GM12864 (cell line): ENCODE measurements at places on chromosomes 11 and 22.

DNA sequence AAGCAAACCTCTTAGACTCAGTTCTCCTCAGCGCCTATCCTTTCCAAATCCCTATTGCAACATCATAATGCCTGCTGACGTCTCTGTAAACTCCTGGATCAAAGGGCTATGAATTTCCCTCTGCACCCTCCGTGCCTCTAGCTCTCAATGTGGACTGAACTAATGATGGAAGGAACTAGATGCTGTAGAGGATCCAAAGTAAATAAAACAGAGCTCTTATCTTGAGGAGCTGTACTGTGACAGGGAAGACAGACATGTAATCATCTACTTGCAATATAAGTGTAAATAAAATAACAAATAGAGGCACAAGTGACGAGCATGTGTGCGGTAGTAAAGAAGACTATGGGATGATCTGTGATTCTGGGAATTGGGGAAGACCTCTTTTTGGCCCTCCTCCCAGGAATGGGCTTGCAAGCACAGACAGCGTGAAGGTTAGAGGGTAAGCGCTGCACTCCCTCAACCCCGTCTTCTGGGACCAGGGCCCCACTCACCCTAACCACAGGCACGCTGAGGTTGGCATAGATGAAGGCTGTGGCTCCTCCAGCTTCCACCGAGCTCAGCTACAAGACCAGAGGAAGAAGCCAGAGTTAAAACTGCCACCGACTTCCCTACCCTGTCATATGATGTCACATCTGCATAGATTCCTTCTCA lies 42.2 kb downstream of the P4HA3 start:
- no peak for DNase-seq

DNA sequence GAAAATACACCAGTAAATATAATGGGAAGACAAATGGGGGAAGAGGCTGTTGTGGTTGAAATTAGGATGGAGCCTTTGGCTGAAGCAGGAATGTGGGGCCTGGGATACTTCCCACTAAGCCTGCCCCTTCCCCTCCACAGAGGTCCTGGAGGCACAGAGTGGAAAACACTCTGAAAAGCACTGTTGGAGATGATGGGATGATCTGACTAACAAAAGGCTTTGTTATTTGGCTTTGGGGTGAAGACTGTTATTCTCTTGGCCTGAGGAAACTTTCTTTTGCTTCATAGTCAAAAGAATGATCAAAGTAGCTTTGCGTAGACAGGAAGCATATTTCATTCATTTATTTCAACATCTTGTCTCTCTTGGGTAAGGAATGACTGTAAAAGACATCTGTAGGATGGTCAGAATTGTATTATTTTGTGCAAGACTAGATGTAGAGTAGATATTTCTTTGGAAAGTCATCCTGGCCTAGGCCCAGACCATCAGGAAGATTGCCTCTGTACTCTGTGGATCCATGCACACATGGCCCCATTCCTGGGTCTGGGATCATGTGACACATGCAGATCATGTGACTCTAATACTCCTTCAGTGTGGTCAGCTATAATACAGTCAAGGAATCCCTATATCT lies 111.4 kb downstream of the SPON1 start:
- DNase-seq: no peak

- DNase-seq: no peak
These were observed 44.1 kb downstream of the MMP20 start for GRCh38 chr11:102581066-102581465.

DNA sequence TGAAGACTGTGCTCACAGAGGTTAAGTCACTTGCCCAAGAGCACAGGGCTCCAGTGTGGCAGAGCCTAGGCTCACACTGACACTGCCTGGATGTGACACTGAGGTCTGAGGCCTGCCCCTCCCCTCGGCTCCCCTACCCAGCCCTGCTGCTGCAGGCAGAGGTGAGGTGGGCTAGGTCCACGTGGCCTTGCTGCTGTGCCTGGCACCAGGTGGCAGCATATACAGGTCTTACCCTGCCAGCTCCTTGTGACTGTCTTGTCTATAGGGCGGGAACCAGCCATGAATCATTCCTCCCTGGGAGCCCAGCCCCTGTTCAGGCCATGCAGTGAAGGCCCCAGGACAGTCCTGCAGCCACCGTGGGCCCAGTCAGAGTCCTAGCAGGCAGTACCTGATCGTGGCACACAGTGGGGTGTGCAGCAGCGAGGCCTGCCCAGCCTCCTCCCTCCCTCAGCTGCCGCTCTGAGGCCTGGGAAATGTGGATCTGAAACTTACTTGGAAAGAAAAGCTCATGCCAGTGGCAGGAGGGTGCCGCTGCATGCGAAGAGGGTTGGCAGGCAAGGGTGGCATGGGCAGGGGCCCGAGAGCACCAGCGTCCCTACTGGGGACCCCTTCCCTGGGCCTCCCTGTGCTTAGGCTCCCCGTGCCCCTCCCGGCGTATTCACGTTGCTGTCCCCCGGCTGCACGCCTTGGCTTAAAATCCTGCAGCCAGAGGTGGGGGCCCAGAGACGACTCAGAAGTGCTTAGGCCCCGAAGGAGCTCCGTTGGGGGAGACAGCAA lies 1.2 kb upstream of the CERK start:
- DNase-seq: no peak

DNA sequence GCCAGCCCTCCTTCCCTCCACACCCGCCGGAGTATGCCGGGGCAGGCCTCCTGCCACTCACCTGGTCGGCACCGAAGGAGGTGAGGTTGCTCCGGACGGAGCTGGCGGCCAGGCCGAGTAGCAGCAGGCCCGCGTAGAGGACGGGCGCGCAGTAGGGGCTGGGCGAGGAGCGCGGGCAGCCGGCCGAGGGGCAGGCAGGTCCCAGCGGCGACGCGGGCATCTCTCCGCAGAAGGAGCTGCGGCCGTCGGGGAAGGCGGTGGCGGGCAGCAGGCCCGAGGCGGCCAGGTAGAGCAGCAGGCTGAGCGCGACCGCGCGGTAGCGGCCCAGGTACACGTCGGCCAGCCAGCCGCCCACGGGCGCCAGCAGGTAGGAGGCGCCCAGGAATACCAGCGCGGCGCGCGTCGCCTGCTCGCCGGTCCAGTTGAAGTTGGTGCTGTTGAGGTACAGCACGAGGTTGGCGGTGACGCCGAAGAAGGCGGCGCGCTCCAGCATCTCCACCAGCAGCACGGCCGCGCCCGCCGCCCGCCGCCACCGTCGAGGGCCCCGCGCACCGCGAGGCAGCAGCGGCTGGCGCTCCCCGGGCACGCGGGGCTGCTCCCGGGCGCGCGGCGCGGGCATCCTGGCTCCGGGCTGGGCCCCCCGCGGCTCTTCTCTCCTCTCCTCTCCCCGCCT lies 907 bp downstream of the SLC15A3 start:
- no peak for DNase-seq

GRCh38 chr11:57791321-57792059 lies 29.9 kb downstream of the CTNND1 start:
- DNase-seq: no peak

DNA sequence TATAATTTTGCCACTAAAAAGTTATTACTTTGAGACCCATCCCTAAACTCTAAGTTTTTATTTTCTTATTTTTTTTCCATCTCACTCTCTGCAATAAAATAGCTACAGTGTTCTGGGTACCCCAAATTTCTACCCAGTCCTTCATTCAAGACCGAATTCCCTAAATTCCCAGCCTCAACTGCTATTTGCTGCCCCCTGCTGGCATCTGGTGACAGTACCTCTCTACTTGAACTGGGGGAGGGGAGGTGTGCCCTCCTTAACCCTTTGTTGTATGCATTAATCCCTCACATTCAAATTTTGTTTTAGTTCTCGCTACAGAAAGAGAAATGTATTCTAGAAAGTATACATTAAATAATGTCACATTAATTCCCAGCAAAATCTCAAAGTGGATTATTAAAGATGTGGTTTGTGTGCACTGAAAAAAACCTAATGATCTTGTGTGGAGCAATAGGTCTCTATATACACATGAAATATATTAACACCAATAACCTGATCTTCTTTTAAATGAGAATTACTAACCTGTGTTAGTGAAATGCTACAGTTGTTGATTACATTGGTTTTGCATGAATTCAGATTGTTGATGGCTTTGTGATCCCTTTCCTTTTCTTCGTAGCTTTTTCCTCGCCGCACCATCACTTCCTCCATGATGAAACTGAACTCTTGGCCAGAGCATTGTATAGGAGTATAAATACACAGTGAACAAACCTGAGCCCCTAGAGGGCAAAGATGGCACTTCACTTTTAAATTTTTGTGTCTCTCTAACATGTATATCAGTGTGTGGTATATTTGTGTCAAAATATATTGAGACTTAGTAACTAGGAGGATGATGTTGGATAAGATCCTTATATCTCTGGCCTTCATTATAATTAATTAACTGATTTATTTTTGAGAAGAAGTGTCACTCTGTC lies 590.0 kb downstream of the METTL15 start:
- DNase-seq: no peak

DNA sequence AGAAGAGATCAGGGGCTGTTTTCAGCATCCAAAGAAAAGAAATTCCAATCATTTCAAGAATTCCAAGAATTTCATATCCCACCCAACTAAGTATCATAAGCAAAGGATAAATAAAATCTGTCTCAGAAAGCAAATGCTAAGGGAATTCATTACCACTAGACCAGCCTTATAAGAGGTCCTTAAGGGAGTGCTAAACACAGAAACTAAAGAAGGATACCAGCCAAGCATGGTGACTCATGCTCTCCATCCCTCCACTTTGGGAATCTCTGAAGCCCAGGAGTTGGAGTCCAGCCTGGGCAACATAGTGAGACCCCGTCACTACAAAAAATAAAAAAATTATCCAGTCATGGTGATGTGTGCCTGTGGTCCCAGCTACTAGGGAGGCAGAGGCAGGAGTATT lies 17.8 kb downstream of the FADD start:
- no peak for DNase-seq

- no peak for DNase-seq
These were observed 9.2 kb downstream of the RELA start for GRCh38 chr11:65653229-65654225.

GRCh38 chr22:24731761-24732160 lies 42.8 kb downstream of the PIWIL3 start:
- no peak for DNase-seq

- no peak for DNase-seq
These were observed 38.8 kb downstream of the OSBPL5 start for GRCh38 chr11:3126207-3126865.

DNA sequence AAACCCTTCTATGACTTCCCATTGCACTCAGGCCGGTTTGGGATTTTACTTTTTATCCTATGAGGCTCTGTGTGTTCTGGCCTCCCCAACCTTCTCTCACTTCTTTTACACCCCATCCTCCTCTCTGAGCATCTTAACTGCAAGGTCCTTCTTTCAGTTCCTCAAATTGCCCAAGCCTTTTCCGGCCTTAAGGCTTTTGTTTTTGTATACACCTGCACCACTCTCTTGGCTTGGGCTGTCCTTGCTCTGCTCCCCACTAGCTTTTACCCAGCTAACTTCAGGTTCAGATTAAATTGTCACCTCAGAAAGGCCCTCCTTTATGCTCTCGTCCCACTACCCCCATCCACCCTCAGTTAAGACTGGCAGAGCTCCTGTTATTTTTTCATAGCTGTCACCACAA lies 55.5 kb downstream of the FAM83F start:
- peak; percentile 82 for DNase-seq

DNA sequence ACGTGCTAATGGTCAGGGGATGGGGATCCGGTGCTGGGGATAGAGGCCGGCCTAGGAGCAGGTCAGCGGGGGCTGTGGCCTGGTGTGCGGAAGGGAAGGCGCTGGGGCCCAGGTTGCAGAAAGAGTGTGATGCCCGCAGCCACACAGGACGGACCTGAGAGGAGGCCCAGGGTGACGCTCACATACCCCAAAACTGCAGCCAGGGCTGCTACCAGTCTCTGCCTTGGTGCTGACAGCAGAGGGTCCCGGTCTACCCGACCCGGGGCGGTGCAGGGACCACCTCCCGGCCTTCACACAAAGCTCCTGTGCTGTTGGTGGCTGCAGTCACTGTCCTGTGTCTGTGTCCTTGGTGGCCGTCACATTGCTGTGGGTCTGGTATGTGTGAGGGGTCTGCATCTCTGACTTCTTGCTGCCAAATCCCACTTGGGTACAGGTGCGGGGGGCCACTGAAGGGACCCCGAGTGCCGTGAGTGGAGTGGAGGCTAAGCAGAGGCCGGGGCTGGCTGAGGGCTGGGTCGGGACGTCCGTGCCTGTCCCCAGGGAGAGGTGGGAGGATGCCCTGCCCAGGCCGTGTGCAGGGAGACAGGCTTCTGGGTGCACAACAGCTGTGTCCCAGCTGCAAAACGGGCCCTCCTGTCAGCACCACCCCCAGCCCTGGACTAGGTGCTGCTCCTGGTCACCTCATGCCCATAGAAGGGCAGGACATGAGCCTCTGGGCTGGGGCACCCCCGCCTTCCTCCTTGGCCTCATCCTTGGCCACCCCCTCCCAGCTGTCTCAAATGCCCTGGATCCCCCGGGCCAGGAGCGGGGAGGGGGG lies 1.5 kb downstream of the LSP1 start:
- peak; percentile 26 for DNase-seq

DNA sequence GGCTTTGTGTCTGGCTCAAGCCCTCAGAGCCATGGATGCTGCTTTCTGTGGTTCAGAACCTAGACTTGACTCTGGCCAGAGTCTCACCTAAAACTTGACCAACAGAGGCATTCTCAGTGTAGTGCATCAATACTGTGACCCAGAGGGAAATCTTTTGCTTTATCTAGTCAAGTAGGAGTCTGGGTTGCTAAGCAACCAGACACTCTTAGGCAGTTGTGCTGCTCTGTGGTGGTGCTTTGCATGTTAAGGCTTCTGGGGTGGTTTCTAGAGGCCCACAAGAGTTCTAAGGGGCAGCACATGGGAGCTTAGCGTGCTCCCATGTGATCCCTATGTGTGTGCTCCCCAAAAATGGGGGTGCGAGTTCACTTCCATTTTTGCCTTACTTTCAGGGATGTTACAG lies 224.6 kb upstream of the PLET1 start:
- no peak for DNase-seq

- DNase-seq: peak; percentile 37
These were observed 86.3 kb downstream of the CCDC83 start for GRCh38 chr11:85941380-85941973.

DNA sequence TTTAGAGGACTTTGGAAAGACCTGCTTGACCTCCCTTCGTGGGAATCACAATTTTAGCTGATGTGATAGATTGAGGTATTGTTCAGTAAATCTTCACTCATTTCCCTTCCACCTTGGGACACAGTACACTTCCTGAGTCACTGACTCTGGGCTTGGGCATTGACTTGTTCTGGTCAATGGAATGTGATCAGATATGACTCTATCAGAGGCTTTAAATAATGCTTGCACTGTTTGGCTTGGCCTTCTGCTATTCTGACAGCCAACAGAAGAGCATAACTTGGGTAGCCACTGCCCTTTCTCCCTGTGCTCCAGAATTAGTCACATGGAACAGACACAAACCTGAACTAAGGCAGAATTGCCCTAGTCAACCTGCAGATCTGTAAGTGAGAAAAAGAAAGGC lies 12.5 kb downstream of the PRR5L start:
- no peak for DNase-seq

DNA sequence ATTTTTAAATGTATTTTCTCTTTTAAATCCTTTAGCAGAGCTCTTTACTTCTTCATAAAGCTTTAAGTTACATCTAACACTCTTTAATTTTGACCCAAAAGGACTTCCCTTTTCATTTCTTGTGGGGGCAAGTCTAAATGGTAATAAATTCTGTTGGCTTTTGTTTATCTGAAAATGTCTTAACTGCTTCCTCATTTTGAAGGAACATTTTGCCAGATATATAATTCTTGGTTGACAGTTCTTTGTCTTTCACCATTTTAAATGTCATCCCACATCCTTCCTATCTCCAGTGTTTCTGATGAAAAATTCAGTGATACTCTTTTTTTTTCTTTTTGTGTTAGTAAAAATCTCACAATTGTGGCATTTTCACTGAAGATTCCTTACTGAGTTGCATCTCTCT lies 44.7 kb upstream of the ZBTB44 start:
- DNase-seq: no peak

- no peak for DNase-seq
These were observed at the start of gene SGSM1 for GRCh38 chr22:24805790-24806662. TSS of gene SGSM1 (plus strand) at chr22:24806211. CDS start at chr22:24806326, 115 bp downstream.

- DNase-seq: no peak
These were observed 41.8 kb downstream of the GDPD4 start for GRCh38 chr11:77259641-77260040.
